Psoas muscle (tissue), 8 donors: ENCODE measurements at places on chromosomes 4 and X. TPM values are rescaled to one million over a fixed set of nuclear protein-coding genes. Genes with fewer than 3 reads are reported as not detected.

PNMA6A gene
- 0.31 TPM for polyA plus RNA-seq

GRCh38 chr4:80732010-80732409, 298.5 kb upstream of the BMP3 start:
- DNase-seq, result no peak

- no peak for DNase-seq
Observed at GRCh38 chr4:8910100-8910821, 38.6 kb upstream of the HMX1 start.

GRCh38 chr4:152892974-152893373, 43.1 kb upstream of the FHDC1 start:
- DNase-seq, result no peak
